ENCODE measurements at places on chromosomes 1 and 21.
A peak's percentile ranks its signal among the peaks of the same experiment; 100 is the strongest.

- DNase-seq: no peak
These were observed 127.8 kb downstream of the RGS7 start for GRCh38 chr1:241229216-241229615.

DNA sequence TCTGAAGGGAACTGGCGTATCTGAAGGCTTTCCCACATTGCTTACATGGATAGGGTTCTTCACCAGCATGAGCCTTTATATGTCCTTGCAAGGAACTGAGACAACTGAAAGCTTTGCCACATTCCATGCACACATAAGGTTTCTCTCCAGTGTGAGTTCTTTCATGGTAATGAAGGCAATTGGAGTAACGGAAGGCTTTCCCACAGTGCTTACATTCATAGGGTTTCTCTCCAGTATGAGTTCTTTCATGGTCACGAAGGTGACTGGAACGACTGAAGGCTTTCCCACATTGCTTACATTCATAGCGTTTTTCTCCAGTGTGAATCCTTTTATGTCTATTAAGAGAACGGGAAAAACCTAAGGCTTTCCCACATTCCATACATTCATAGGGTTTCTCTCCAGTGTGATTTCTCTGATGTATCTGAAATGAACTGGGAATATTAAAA is 15.0 kb downstream of the ZNF124 start:
- DNase-seq: no peak

- peak; percentile 74 for DNase-seq
These were observed 36.8 kb upstream of the RUNX3 start for GRCh38 chr1:24966724-24967346.

GRCh38 chr1:218079347-218079746 is 205.7 kb upstream of the RRP15 start:
- no peak for DNase-seq

DNA sequence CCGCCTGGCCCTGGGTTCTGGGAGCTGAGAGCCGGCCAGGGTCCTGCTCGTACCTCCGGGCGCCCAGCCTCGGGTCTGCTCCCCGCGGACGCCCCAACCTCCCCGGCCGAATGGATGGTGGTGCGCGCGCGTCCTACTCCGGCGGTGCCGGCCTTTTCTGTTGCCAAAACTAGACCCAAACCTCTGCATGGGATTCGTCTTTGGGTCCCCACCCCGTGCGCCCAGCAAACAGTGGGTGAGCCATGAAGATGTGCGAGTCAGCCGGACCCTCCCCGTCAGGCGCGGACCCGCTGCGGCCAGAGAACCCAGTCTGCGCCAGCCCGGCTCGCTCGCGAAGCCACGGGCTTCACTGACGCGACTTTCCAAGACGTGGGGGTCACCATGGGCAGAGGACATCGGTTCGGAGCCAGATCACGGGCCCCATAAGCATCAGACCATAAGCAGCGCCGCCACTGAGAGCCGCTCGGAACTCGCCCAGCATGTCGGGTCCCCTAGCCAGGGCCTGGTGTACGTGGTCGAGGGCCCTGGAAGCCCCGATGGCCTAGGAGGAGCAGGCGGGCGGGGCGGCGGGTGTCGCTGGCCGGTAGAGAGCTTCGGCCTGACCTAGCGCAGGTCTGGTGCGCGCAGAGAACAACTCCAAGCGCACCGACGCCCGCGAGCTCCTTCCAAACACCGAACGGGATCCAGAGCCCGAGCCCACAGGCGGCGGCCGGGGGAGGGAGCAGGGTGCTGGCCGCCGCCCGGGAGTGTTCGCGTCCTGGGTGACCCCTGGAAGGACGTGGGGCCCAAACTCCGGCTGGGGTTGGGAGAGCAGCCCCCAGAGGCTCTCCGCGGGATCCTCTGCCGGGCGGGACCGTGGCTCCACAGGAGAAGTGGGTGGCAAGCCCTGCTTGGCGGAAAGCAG is 1.0 kb upstream of the TP73 start:
- DNase-seq: peak; percentile 61

GRCh38 chr1:172704420-172705210 is 45.7 kb downstream of the FASLG start:
- DNase-seq: no peak

- DNase-seq: no peak
These were observed 815.5 kb downstream of the BRINP3 start for GRCh38 chr1:189662190-189662589.

DNA sequence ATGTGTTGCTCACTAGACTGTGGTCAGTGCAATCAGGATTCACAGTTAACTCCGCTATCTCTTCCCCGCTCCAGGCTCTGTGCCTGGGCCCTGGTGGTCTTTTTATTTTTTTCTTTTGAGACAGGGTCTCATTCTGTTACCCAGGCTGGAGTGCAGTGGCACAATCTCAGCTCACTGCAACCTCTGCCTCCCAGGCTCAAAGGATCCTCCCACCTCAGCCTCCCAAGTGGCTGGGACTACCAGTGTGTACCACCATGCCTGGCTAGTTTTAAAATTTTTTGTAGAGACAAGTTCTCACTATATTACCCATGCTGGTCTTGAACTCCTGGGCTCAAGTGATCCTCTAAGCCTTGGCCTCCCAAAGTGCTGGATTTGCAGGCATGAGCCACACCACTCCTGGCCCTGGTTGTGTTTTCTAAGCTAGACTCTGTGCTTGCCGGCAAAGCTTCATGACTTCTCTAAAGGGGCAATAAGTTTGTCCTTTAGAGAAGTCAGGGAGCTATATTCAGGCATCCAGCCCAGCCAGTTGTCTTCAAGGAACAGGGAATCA is 1.4 kb downstream of the RCSD1 start:
- DNase-seq: no peak

DNA sequence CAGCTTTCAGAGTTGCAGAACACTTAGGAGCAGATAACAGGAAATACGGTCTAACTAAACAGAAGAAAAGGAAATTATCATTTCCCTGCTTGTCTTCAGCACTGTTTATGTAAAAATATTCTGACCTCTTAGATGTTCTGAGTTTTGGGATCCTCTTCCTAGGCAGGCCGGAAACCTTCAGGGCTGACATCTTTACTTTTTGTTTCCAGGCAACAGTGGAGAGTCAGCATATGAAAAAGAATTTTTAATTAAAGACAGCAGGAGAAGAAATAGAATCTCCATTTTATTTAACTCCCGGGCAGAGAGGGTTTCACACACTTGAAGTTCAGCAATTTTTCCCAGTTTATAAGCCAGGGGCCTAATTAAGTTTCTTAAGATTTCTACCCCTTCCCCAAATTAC is 5.1 kb upstream of the RIPPLY3 start:
- no peak for DNase-seq

DNA sequence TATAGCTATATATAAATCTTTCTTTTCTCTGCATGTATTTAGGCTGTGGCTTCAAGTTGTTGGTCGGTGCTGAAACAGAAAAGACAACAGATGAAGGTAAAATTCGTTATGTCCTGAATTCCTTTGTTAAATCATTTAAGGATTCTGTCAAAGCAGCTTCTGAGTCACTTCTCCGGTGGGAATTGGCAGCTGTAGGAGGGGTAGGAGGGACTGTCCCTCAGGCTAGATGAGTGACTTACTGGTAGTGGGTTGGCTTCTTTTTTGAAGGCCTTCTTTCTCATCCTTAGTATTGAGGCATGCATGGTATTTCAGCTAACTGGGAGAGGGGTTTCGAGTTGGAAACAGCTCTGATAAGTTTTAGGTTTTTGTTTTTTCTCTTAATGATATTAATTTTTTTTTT is 22.1 kb upstream of the NEXN start:
- DNase-seq: no peak

- no peak for DNase-seq
These were observed 22.2 kb downstream of the EBNA1BP2 start for GRCh38 chr1:43149889-43150288.

DNA sequence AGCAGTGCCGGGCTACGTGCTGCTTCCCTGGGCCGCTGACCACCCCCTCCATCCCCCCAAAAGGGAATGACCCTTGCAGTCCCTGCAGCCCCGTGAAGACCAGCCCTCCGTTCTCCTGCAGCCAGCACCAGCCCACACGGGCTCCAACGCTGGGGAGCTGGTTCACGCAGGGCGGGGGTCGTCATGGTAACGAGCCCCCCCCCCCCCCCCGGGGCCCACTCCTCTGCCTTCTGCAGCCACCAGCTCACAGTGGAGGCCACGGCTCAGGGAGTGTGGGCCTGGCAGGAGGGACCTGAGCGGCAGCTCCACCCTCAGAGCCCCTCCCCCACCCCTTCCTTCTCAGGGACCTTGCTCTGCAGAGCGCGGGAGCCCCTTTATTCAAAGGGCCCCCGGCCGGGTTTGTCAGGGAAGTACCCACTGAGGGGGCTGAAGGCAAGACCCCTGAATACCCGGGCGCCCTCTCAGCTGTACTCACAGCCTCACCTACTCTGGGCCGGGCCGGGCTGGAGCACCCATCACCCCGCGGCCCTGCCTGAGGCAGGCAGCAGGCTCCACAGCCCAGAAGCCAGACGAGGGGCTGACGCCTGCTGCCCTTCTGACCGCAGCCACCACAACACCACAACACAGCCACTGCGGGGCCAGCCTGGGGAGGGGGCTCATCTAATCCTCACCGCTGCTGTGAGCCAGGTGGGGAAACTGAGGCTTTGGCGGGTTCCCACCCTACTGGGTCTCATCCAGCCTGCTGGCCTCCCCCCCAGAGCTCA is 12.6 kb downstream of the MEGF6 start:
- DNase-seq: no peak

DNA sequence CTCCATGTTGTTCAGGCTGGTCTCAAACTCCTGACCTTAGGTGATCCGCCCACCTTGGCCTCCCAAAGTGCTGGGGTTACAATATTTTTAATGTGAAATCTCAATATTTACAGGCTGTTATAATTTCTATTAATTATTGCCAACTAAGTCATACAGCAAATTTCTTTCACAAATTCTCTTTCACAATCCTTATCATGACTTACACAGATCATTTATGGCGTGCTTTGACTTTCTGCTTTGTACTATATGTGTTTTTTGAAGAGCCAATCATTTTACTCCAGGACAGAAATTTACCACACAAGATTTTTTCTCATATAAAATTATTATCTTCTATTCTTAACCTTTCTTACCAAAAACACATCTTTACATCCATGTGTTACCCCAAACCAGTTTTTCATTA is 1729.9 kb downstream of the NCAM2 start:
- no peak for DNase-seq

DNA sequence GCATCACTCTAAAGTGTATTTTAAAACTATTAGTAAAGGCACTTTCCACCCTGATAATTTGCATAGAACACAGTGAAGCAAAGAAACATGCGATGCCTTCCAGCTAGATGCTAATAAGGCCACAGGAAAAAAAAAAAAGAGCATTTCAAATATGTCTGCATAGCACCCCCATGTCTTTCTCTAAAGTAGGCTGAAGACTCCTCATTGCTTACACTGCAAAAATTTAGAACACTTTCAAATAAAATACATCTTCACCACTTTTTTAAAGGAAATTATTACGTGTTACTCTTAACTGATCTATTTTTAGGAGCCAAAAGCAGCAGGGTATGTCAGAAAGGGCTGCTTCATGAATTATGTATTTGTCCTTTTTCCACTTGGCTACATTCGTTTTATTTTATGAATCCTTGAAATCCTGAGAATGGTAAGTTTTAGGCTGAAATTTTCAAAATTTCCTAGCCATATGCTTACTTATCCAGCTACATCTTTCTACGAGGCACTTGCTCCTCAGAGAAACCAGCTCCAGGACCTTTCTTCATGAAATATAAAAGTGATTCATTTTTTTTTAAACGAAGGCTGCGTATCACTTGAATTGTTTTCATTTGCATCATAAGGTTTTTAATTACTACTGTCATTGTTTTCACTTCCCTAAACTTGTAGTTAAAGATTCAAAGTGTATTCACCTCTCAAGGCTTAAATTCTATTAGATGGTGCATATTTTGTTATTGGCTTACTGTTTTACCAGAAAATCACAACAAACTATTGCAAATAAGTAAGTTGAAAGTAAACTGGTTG is 513.0 kb downstream of the PTPRC start:
- DNase-seq: peak; percentile 10

Data from GM20000 (cell line).